ENCODE measurements at places on chromosomes 12 and 14.

DNA sequence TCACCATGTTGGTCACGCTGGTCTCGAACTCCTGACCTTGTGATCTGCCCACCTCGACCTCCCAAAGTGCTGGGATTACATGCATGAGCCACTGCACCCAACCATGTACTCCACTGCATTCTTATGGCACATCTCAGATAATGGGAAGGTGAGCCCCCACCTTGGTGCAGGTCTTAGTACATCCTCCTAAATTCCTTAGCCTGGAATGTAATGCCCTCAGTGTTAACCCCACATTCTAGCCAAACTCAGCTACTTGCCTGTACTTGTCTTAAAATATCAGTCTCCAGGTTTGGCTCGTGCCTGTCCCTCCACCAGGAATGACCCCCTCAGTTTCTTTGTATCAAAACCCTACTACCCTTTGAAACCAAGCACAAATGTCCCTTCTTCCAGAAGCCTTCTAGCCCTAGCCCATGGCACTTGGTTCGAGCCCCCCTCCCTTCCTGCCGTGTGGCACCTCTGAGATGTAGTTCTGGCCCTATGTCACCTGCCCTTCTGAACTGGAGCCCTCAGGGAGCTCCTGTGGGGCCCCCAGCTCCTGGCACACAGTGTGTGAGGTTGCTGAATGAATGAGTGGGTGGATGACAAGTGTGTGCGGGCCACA, 8.4 kb downstream of the KCNH3 start:
- H3K27me3 ChIP-seq = peaks cover 46% of the 10 kb centered on the region
- H3K36me3 ChIP-seq = no peaks in the 10 kb centered on the region
- no peak for DNase-seq
- H3K4me3 ChIP-seq = no peak overlapping the region
- H3K4me1 ChIP-seq = peaks cover 43% of the 10 kb centered on the region

- H3K4me3 ChIP-seq = no peak overlapping the region
- peaks cover 4% of the 10 kb centered on the region for H3K27me3 ChIP-seq
- no peak overlapping the region for H3K27ac ChIP-seq
- no peak for DNase-seq
These were observed 249.0 kb downstream of the AACS start for GRCh38 chr12:125314051-125314755.

DNA sequence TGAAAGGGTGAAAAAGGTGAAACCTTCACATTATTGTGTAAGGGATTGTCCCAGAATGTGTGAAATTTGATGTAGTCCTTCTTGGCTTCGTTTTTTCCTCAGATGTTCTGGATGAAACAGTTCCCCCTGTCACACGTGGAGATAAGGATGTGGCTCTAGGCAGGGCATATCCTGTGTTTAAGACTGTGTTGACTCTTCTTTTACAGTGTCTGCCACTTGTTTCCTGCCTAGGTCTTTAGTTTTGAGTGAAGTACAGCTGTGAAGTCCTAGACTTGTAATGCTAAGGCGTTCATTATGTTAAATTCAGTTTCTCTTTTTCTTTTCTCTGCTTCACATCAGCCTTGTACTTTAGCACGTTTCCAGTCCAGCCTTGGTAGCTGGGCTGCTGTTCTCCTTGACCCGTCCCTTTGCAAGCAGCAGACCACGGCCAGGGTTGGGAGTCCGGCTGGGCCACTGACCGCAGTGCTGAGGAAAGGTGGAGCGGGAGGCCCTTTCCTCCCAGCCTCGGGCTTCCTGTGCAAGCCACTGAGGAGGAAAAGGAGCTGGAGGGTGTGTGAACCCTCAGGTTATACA, 59.1 kb downstream of the RASSF3 start:
- H3K36me3 ChIP-seq = no peaks in the 10 kb centered on the region
- H3K4me3 ChIP-seq = no peak overlapping the region
- peak; percentile 67 for DNase-seq
- H3K4me1 ChIP-seq = peaks cover 69% of the 10 kb centered on the region
- peak overlapping the region; percentile 63 for H3K27ac ChIP-seq

- peaks cover 3% of the 10 kb centered on the region for H3K4me1 ChIP-seq
- no peak overlapping the region for H3K27ac ChIP-seq
- no peaks in the 10 kb centered on the region for H3K36me3 ChIP-seq
- H3K27me3 ChIP-seq = no peaks in the 10 kb centered on the region
- H3K4me3 ChIP-seq = peak overlapping the region; percentile 37
- DNase-seq = peak; percentile 60
These were observed 36.1 kb upstream of the OR5AU1 start for GRCh38 chr14:21191809-21192446.

DNA sequence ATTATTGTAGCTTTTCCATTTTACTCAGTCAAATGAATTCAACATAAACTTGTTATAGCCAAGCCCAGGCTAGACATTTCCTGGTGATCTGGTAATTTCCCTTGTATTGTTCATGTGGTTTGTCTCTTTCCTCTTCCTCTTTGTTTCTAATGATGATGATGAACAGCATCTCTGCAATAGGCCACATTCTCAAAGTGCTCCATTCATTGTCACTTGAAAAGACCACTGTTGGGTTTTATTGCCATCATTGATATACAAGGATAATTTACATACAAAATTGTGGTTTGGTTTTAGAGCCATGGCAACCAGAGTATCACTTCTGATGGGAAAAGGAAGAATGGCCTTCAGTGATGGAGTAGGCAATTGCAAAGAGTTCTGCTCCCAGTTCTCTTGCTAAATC, 379.3 kb downstream of the RGS6 start:
- peaks cover 2% of the 10 kb centered on the region for H3K4me1 ChIP-seq
- H3K4me3 ChIP-seq = no peak overlapping the region
- no peaks in the 10 kb centered on the region for H3K36me3 ChIP-seq
- no peaks in the 10 kb centered on the region for H3K27me3 ChIP-seq
- no peak for DNase-seq
- no peak overlapping the region for H3K27ac ChIP-seq

DNA sequence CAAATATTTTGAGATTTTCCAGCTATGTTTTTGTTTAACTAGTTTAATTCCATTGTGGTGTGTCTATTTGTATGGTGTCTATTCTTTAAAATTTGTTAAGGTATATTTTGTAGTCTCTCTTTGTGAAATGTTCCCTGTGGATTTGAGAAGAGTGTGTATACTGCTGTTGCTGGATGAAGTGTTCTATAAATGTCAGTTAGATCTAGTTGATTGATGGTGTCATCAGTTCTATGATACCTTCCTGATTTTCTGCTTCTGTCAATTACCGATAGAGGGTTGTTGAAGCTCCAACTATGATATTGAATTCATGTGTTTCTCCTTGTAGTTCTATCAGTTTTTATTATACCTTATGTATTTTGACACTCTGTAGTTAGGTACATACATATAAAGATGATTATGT, 53.1 kb downstream of the FUT8 start:
- peaks cover 12% of the 10 kb centered on the region for H3K36me3 ChIP-seq
- H3K4me1 ChIP-seq = no peaks in the 10 kb centered on the region
- no peak for DNase-seq
- H3K4me3 ChIP-seq = no peak overlapping the region

DNA sequence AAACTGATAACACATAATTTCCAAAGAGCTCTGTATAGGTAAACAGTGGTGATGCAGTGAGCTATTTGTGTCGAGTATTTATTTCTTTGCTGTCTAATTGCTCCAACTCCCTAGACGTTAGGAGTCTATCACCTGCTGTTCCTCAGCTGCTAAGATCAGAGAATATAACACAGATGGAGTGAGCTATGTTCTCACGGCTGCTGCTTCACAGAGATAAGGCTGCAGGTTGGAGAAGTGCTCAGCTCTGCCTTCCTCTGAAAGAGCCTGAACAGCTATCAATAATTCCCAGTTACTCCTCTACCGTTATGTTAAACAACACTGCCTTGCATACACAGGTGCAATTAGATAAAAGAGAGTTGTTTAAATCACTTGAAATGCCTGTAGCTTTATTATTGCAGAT, 103.2 kb upstream of the MDGA2 start:
- H3K27me3 ChIP-seq = no peaks in the 10 kb centered on the region
- H3K4me3 ChIP-seq = no peak overlapping the region
- no peak for DNase-seq

DNA sequence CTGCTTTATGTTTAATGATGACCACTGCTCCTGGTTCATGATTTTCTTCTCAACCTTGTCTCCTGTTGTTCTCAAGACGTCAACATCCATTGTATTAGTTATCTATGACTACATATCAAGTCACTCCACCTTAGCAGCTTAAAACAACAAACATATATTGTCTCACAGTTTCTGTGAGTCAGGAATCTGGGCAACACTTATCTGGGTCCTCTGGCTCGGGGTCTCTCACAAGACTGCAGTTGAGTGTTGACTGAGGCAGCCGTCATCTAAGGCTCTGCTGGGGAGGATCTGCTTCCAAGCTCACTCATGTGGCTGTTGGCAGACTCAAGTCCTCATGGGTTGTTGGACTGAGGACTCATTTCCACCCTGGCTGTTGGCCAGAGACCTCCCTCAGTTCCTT, 27.3 kb upstream of the FRS2 start:
- H3K4me1 ChIP-seq = peaks cover 9% of the 10 kb centered on the region
- DNase-seq = no peak
- H3K36me3 ChIP-seq = no peaks in the 10 kb centered on the region

- peak overlapping the region; percentile 46 for H3K27ac ChIP-seq
- peak; percentile 42 for DNase-seq
- H3K36me3 ChIP-seq = no peaks in the 10 kb centered on the region
These were observed 31.4 kb downstream of the DCP1B start for GRCh38 chr12:1972856-1973317.

GRCh38 chr12:90404071-90404470, 550.9 kb downstream of the CCER1 start:
- H3K4me3 ChIP-seq = no peak overlapping the region
- no peaks in the 10 kb centered on the region for H3K27me3 ChIP-seq
- no peaks in the 10 kb centered on the region for H3K4me1 ChIP-seq
- DNase-seq = no peak
- H3K27ac ChIP-seq = no peak overlapping the region

GRCh38 chr14:51908086-51908485, 47.7 kb downstream of the GNG2 start:
- DNase-seq = no peak
- no peak overlapping the region for H3K27ac ChIP-seq
- H3K36me3 ChIP-seq = no peaks in the 10 kb centered on the region
- no peaks in the 10 kb centered on the region for H3K4me1 ChIP-seq
- H3K4me3 ChIP-seq = no peak overlapping the region

DNA sequence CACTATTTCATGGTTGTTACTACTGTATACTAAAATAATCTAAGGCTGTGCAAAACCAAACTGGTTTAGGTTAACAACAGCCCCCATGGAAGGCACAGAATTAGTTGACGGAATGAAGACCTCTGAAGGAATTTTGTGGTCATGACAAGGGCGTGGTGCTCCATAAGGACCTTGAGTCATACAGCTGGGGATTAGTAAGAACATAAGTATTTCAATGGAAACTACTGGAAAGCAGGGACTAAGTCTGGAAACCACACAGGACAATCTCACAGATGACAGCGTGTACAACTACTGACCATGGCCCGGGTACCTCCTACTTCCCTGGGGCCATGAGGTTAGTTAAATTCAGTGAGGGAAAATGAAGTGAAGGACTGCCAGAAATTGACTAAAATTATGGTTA, 98.5 kb upstream of the PLEKHA5 start:
- no peaks in the 10 kb centered on the region for H3K36me3 ChIP-seq
- no peak overlapping the region for H3K27ac ChIP-seq
- H3K4me1 ChIP-seq = no peaks in the 10 kb centered on the region
- H3K27me3 ChIP-seq = no peaks in the 10 kb centered on the region

DNA sequence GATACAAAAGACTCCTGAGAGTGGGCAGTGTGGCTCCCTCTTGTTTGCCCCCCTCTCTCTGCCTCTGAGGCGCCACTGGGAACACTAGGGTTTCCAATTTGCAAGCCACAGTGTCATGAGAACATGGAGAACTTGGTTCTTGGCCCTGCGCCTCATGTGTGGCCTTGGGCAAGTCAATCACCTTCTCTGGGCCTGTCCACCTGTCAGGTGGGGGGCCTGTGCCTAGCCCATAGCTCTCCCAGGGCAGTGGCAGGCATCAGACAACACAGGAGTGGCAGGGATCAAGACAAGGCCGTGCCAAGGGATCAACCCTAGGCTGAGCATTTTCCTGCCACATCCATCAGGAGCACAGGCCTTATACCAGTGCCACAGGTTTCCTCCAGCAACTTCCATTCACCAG, 185.3 kb downstream of the CALM1 start:
- H3K4me1 ChIP-seq = no peaks in the 10 kb centered on the region
- H3K27me3 ChIP-seq = no peaks in the 10 kb centered on the region
- no peak overlapping the region for H3K27ac ChIP-seq
- H3K36me3 ChIP-seq = peaks cover 4% of the 10 kb centered on the region
- H3K4me3 ChIP-seq = no peak overlapping the region

DNA sequence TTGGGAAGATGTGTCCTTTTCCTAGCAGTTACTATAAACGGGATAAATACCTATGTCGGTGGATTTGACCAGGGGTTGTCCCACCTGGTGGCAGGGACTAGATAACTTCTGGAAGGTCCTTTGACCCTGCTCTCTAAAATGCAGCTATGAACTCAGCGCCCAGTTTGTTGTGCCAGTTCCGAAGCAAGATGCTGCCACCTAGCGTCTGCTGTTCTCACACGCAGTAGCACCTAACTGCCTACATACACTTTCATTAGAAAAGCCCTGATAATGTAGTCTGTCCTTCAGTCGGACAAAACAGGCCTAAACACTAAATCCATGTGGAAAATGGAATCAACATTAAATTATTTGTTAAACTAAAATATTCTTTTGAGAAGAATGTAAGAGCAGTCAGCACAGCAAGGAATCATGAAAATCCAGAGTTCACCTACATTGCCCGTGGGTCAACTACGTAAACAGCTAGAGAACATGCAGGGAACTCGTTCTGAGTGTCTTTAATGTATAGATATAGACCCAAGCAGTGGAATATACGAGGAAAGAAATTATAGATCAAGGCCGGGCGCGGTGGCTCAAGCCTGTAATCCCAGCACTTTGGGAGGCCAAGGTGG, 51.1 kb upstream of the CRACR2A start:
- H3K27me3 ChIP-seq = no peaks in the 10 kb centered on the region
- peak; percentile 46 for DNase-seq
- H3K36me3 ChIP-seq = peaks cover 4% of the 10 kb centered on the region
- H3K4me1 ChIP-seq = no peaks in the 10 kb centered on the region
- H3K4me3 ChIP-seq = no peak overlapping the region

DNA sequence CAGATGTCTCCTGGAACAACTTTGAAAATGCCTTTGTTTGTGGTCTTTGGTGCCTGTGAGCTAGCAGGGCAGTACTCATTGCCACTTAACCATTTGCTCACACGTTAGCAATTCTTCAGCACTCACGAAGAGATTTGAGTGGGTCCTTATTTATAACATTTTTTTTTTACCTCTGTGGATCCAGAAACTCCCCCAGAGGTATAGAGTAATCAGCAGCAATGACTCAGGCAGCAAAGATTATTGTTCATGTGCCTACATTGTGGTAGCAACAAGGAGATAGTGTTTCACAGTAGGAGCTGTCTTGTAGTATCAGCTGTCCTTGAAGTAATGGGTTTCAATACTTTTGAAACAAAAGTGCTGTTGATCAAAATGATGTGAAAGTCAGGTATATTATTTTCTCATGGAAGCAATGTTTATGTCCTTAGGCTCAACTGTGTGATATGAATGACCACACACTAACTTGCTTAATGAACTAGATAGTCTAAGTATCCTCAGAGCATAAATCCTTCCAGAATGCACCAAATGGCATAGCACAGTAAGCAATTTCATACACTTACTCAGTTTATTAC, 304.1 kb downstream of the EGLN3 start:
- no peak overlapping the region for H3K27ac ChIP-seq
- H3K27me3 ChIP-seq = no peaks in the 10 kb centered on the region
- no peak overlapping the region for H3K4me3 ChIP-seq
- no peak for DNase-seq

GRCh38 chr14:90649083-90649482, 167.1 kb downstream of the TTC7B start:
- no peak for DNase-seq
- no peak overlapping the region for H3K4me3 ChIP-seq
- H3K4me1 ChIP-seq = peaks cover 4% of the 10 kb centered on the region
- H3K27me3 ChIP-seq = no peaks in the 10 kb centered on the region
- H3K27ac ChIP-seq = no peak overlapping the region

- no peak overlapping the region for H3K27ac ChIP-seq
- DNase-seq = no peak
These were observed 17.2 kb upstream of the CACNA1C start for GRCh38 chr12:2035431-2036055.

Measured in large intestine (tissue), 12 donors.